Thoracic aorta (tissue), 2 donors: ENCODE measurements at places on chromosomes 12 and 14. TPM values are rescaled to one million over a fixed set of nuclear protein-coding genes. Genes with fewer than 3 reads are reported as not detected.

DNA sequence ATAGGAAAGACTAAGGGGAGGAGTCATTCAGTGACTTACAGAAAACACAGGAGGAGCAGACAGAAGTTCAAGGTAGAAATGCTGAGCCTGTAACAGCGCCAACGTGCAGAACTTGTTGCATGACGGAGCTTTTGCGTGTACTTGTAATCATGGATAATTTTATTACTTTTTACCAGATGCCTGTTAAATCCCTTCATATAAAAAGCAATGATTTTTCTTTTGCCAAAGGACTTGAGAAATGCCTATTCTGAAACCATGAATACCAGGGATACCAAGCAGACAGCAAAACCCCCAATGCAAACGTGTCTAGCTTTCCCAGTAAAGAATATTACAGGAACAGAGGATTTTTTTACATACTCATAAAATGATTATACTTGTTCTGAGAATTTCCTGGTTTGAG is 163.6 kb upstream of the GSC start:
- no peak overlapping the region for H3K27ac ChIP-seq
- H3K27me3 ChIP-seq = no peaks in the 10 kb centered on the region
- no peak for DNase-seq
- peaks cover 9% of the 10 kb centered on the region for H3K4me1 ChIP-seq
- H3K4me3 ChIP-seq = no peak overlapping the region

- H3K36me3 ChIP-seq = no peaks in the 10 kb centered on the region
- H3K4me1 ChIP-seq = peaks cover 12% of the 10 kb centered on the region
- peak overlapping the region; percentile 11 for H3K4me3 ChIP-seq
- no peaks in the 10 kb centered on the region for H3K27me3 ChIP-seq
- peak; percentile 17 for DNase-seq
- peak overlapping the region; percentile 28 for H3K27ac ChIP-seq
These were observed 60.4 kb upstream of the FOXN3 start for GRCh38 chr14:89477391-89477790.

DNA sequence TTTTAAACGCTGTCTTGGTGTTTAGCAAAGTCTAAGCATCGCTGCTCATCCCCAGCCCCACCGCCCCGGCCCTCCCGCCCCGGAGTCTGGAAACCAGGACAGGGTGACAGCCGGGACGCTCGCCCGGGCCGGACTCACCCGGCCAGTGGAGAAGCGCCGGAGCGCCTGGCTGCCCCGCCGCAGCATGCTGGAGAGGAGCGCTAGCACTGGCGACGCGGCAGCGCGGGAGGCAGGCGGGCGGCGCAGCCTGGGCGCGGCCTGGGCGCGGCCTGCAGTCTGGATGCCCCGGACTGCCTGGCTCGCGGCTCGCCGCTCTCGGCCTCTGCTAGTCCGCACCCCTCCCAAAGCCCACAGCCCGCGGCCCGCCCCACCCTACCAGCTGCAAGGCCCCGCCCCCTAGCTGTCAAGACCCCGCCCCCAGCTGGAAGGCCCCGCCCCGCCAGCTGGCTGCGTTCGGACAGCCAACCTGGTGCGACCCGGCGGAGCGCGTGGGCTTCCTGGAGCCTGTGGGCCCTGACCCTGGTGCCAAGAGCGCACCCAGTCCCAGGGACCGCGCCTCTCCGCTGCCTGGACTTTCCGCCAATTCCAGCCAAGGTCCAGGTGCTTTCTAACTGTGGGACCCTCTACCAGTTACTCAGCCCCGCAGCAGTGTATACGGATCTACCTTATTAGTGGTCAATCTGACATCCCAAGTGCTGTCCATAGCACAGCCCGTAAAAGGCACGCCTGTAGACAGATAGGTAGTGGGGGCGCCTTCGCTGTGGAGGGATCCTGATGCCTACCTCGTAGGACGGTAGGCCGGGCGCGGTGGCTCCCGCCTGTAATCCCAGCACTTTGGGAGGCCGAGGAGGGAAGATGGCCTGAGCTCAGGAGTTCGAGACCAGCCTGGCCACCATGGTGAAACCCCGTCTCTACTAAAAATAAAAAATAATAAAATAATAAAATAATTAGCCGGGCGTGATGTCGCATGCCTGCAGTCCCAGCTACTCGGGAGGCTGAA is at the start of gene ALDH1L2:
Gene ALDH1L2 (minus strand): TSS at position 208 of the 1,000 bp plus-strand sequence. CDS start 22 bp downstream, at position 186.
- no peaks in the 10 kb centered on the region for H3K36me3 ChIP-seq
- no peaks in the 10 kb centered on the region for H3K27me3 ChIP-seq
- peak within 1 kb of the TSS; percentile 86 for H3K4me3 ChIP-seq
- H3K27ac ChIP-seq = peak within 1 kb of the TSS; percentile 65

PROX2 gene
- not detected for total RNA-seq
